ENCODE measurements at places on chromosomes 1 and 21.
A peak's percentile ranks its signal among the peaks of the same experiment; 100 is the strongest.

GRCh38 chr21:29233256-29233546 is 65.5 kb upstream of the BACH1 start:
- no peak for DNase-seq

DNA sequence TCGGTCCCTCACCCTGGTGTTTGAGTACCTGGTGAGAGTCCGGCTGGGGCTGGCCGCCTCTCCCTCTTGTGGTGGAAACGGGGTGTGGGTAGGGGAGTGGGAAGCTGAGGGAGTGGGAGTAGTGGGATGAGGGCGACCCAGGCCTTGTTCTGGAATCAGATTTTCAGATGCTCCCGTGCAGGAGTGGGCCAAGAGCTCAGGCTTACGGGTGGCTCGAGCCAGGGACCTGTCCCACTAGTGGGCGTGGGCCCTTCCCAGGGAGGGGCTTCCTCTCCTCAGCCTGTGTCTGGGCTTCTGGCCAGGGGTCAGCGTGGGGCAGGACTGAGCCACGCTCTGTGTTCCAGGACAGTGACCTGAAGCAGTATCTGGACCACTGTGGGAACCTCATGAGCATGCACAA is 22.0 kb downstream of the CDK18 start:
- no peak for DNase-seq

DNA sequence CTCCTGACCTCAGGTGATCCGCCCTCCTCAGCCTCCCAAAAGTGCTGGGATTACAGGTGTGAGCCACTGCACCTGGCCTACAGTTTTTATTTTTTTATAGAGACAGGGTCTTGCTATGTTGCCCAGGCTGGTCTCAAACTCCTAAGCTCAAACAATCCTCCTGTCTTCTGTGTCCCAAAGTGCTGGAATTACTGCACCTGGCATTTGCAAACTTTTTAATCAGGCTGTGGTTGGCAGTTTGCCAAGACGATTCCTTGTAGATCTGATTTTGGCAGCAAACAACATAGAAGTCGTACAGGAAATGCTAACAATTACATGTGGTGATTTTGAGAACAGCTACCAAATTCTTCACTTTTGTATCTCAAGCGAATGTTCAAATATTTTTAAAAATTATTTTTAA is 10.1 kb downstream of the RBP7 start:
- no peak for DNase-seq

- no peak for DNase-seq
Observed at GRCh38 chr1:187513190-187513589, 684.4 kb downstream of the PLA2G4A start.

DNA sequence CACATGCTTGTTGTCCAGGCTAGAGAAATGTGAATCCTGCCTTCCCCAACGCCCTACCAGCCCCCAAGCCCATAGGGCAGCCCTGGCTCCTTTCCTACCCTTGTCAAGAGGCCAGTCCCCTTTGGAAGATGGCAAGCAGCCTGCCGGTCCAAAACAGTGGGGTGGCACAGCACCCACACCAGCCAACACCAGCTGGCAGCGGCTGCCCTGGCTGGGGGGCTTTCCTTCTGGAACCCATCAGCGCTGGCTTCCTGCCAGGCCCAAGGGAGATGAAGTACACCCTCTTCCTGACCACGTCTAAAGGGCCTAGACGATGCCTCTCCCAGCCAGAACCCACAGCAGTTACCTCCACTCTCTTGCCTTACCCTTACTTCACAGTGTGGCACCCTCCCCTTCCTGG is 24.2 kb downstream of the KCNN3 start:
- no peak for DNase-seq

- no peak for DNase-seq
Observed at GRCh38 chr1:233038581-233038980, 88.2 kb downstream of the NTPCR start.

DNA sequence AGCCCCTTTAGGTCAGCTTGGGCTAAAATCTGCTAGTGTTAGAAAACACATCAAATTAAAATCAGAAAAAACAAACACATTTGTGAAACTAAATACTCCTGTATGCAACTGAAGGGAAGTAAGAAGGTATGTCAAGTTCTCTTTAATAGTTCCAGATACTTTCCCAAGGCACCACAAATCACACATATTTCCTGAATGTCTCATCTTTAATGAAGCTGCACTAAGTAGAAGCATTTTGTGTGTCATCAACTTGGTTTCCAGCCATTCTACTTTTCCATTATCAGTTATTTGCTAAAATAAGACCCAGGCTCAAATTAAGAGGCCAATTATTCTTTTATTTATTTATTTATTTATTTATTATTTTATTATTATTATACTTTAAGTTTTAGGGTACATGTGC is 34.7 kb downstream of the CRB1 start:
- DNase-seq, result no peak

- DNase-seq, result no peak
Observed at GRCh38 chr1:113891631-113892220, 4.3 kb upstream of the BCL2L15 start.

DNA sequence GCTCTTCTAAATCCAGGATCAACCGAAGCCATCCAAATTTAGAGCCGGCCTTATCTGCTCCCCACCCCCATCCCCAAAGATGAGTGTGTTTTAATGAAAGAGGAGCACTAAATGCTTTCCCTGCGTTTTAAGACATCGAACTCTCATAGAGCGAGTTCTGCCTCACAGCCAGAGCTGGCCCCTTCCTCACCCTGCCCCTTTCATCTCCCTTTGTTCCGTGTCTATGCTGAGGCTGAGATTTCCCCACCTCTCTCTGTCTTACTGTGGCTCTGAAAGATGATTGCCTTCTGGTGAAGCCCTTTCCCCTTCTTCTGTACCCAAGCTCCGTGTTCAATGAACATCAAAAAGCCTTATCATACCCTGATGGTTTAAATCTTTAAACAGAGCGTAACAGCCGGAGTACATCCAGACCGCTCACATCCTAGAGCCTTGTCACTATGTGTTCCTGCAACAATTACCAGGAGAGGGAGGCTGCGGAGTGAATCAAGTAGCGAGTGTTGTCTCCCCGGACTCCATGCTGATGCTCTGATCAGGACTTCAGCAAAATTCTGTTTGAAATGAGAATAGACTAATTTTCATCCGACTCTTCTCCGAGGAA is 110.1 kb downstream of the ZNF326 start:
- no peak for DNase-seq

GRCh38 chr1:225378880-225379279 is 49.0 kb downstream of the LBR start:
- no peak for DNase-seq

- no peak for DNase-seq
Observed at GRCh38 chr21:45135868-45136267, 61.5 kb downstream of the ADARB1 start.

- DNase-seq, result no peak
Observed at GRCh38 chr1:51170342-51170741, 65.7 kb upstream of the RNF11 start.

GRCh38 chr1:88320291-88320690 is 363.8 kb upstream of the PKN2 start:
- no peak for DNase-seq

DNA sequence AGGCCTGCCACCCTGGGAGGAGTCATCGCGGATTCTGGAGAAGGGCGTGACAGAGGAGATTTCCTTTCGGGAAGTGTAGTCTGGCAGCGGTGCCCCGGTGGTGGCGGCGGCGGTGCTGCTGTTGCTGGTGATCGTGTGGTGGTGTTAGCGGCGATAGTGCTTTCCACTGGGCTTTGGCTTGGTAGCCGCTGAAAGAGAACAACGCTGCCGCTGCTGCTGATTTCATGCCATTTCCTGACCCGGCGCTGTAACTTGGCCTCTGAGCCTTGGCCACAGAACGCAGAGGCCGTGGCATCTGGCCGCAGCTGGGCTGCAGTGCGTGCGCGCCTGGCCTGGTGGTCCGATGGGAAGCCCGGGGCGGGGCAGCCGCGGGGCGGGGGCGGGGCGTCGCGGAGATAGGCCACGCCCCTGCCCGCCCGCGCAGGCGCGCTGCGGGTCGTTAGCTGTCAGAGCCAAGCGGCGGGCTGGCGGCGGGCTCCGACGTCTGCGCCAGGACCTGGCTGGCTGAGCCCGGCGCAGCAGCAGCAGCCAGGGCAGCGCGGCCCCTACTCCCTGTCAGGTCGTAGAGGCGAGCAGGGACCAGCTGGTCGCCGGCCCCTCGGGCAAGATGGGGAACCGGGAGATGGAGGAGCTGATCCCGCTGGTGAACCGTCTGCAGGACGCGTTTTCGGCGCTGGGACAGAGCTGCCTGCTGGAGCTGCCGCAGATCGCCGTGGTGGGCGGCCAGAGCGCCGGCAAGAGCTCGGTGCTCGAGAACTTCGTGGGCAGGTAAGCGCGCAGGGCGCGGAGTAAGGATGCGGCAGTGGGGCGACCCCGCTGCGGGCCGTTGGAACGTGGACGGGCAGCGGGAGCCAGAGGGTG is at the start of gene DNM3:
Gene DNM3, plus strand, starts transcription at position 449 of the 861 bp plus-strand sequence. Its CDS starts 159 bp downstream, at position 608.
- DNase-seq, result peak; percentile 89

DNA sequence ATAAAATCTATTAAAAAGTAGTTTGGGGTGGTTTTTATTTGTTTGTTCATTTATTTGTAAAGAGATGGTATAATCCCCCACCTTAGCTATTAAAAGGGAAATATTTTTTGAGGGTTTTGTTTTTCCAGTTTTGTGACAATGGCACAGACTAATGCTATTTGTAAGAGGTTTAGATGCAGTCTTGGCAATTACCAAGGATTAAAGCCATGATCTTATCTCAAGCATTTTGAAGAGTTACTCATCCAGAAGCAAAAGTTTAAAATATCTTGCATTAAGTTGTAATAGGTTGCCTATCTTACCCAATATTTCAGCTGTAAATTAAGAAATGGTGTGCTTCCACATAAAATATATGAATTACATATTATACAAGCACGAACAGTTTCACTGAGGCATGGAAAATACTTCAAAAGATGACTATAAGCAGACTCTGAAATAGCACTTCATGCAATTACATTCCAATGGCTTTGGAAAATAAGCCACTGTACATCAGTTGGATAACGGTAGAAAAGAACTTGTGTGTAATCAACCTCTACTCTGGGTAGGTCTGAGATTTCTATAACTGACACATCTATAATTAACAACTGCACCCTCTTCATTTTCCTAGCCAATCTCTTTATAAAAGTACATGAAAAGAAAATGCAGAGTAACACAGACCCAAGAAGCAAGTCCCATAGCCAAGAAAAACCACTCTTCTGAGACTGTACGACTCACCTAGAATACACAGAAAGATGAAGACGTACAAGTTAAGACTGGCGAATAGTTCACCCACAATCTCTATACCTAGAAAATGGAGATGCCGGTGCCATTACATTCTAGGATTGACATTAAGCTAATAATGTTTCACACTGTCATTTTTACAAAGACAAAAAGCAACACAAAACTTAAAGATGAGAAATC is 95.2 kb downstream of the PTPN14 start:
- no peak for DNase-seq

GRCh38 chr1:53783056-53783455 is 44.1 kb upstream of the GLIS1 start:
- no peak for DNase-seq

DNA sequence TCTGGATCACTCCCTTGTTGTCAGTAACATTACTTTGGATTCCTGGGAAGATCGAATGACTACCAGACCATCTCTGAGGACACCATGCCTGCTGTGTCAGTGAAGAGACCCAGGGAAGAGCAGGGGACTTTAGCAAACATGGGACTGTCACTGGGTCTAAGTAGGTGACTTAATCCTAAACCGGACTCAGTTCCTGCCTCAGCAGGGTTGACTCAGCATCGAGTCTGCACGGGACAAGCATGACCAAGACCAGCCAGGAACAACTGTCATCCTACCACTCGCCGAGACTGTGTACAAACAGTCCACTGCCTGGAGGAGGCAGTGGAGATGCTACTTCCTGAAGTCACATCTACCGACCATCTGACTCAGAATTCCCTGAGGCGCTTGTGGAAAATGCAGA is 53.2 kb upstream of the RAB4A start:
- no peak for DNase-seq

DNA sequence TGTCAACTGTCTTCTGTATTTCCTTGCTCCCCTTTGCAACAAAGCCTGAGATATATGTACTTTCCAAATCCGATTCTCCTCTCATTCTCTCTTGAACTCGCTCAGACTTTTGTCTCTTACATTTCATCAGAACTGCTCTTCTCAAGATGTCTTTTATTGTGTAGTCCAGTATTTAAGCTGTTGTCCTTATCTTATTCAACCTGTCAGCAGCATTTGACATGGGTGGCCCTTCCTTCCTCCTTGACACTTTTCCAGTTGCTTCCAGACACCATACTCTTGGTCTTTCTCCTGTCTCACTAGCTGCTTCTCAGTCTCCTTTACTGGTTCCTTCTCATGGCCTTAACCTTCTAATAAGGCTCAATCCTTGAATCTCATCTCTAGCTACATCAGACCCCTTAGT is 47.0 kb downstream of the TSNAX start:
- DNase-seq, result no peak

DNA sequence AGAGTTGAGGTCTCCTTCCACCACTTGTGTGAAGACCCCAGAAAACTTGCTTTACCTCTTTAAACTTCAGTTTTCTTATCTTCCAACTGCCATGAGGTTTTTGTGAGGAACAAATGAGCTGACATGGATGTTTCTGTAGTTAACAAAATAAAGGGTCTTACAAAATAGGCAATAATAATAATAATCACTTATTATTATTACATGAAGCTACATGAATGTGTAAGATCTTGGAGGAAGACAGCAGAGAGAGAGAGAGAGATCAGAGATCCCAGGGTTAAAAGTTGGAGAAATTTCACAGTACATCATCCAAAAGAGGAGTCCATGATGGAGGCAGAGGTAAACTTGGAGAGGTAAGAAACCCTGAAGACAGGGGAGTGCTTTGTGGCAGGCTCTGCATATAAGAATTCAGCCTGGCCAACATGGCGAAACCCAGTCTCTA is 10.7 kb downstream of the RCC1 start:
- no peak for DNase-seq

DNA sequence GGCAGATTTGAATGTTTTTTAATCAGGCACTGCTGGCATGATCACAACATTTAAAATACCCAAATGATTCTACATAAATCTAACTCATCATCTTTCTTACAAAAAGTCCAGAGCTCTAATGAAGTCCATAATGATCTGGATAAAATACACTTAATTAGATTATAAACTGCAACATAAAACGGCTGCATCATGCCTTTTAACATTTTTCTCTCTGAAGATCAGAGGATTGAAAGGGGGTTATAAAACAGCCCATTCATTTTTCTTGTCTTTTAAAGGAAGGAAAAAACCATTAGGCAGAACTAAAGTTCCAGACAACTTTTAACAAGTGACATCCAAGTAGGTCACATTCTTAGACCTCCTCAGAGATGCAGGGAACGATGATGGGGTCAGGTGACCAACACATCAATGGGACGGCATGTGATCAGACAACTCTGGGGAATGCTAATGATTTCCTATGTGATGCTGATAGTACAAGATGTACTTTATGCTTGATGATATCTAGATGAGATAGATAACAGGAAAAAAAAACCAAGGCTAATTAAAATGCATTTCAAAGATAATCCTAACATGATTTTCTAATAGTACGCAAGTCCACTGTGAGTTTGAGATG is 455.1 kb downstream of the SMYD3 start:
- no peak for DNase-seq

DNA sequence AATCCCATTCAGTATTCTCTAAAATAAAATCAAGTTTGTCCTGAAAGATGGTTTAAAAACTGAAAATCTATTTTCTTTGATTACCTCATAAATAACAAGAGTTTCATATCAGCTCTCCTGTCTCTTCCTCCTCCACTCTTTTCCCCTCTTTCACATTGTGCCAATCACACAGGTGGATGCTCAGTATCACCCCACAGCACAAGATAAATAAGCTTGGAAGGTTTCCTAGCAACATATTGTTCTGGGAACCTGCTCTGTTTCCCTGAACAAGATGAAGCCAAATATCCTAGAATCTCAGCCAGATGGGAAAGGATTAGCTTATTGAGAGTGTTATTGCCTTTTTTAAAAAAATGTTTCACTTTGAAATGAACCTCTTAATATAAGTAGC is 45.7 kb upstream of the CACYBP start:
- no peak for DNase-seq

- DNase-seq, result no peak
Observed at GRCh38 chr21:17585875-17586450, 26.7 kb downstream of the BTG3 start.
